ENCODE measurements at places on chromosomes 11 and 22. TPM values are rescaled to one million over a fixed set of nuclear protein-coding genes. Genes with fewer than 3 reads are reported as not detected.
A peak's percentile ranks its signal among the peaks of the same experiment; 100 is the strongest.

- H3K4me3 ChIP-seq = no peak overlapping the region
- peaks cover 5% of the 10 kb centered on the region for H3K36me3 ChIP-seq
- peak; percentile 39 for DNase-seq
- peak overlapping the region; percentile 6 for H3K27ac ChIP-seq
- no peaks in the 10 kb centered on the region for H3K27me3 ChIP-seq
These were observed 67.4 kb upstream of the PITPNB start for GRCh38 chr22:27986459-27986858.

The INS gene
- total RNA-seq = not detected

DNA sequence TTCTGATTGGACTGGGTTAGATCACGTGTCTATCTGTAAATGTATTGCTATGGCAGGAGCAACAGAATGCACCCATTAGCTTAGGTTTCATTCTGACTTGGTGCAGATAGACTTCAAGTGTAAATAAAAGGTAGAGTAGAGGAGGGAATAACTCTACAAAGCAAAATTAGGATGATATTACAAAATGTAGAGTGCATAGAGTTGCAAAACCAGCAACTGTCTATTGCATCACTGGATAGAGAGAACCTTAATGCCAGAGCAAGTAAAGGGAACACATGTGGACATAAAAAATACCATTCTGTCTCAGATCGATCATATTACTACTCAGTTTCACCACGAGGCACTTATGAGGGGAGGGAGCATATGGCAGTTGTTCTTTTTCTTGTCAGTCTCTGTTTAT, 22.0 kb upstream of the CAT start:
- H3K27ac ChIP-seq = no peak overlapping the region
- no peak overlapping the region for H3K4me3 ChIP-seq
- no peaks in the 10 kb centered on the region for H3K36me3 ChIP-seq
- no peaks in the 10 kb centered on the region for H3K4me1 ChIP-seq
- H3K27me3 ChIP-seq = peaks cover 2% of the 10 kb centered on the region

DNA sequence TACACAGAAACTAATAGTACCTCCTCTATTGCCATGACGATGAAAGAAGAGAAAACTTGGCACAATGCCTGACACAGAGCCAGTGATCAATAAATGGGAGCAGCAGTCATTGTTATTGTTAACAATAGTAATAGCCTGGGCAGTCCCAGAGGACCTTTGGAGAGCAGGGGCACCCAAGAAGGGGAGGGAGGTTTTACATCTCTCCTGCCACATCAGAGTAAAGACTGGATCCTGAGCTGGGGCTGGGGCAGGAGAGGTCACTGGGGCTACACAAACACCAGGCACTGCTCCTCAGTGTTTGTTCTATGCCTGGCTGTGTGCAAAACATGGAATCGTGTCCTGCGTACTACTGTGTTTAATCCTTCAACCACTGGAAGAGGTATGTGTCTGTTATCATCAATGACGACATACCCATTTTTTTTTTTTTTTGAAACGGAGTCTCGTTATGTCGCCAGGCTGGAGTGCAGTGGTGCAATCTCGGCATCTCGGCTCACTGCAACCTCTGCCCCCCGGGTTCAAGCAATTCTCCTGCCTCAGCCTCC, 25.0 kb upstream of the CREB3L1 start:
- DNase-seq = no peak
- H3K4me1 ChIP-seq = peaks cover 20% of the 10 kb centered on the region
- no peak overlapping the region for H3K27ac ChIP-seq
- no peaks in the 10 kb centered on the region for H3K27me3 ChIP-seq

- no peaks in the 10 kb centered on the region for H3K27me3 ChIP-seq
- H3K36me3 ChIP-seq = no peaks in the 10 kb centered on the region
- H3K4me3 ChIP-seq = no peak overlapping the region
- DNase-seq = no peak
- H3K4me1 ChIP-seq = no peaks in the 10 kb centered on the region
These were observed 331.1 kb upstream of the NARS2 start for GRCh38 chr11:78905756-78906155.

The MS4A1 gene
- not detected for total RNA-seq

DNA sequence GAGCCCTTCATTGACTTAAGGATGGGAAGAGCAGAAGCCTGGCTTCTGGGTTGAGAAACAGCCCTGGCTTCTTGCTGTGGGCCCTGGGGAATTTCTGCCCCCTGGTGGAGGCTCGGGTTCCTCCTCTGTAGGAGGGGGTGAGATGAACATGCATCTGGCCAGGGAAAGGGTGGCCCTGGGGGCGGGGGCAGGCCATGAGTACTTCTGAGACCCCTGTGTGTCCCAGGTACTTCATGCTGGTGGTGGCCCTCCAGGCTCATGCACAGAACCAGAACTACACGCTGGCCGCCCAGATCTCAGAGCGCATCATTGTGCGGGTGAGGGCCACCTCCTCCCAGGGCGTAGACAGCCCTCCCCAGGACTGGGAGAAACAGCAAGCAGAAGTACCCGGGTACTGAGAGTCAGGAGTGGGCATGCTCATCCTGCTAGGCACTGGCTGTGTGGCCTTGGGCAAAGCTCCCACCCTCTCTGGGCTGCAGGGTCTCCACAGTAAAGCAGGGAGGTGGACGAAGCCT, 15.8 kb downstream of the TMEM258 start:
- no peaks in the 10 kb centered on the region for H3K27me3 ChIP-seq
- no peak overlapping the region for H3K27ac ChIP-seq
- H3K36me3 ChIP-seq = no peaks in the 10 kb centered on the region
- H3K4me1 ChIP-seq = no peaks in the 10 kb centered on the region

DNA sequence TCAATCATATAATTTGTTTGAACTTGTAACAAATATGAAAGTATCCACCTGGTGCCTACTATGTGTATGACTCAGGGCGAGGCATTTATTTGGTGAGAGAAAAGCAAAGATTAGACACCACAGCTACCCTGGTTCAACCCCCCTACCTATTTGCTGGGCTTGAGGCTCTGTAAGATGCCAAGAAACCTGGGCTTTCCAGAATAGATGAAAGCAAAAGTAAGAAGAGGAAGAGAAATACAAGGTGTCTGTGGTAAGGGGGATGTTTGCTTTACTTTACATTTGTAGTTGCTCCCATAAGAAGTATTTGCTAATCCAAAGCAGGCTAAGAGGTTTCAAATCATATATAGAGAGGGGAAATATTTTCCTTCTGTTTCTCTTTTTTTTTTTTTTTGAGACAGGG, 61.7 kb downstream of the DDI1 start:
- no peaks in the 10 kb centered on the region for H3K36me3 ChIP-seq
- DNase-seq = no peak
- H3K27ac ChIP-seq = no peak overlapping the region
- no peak overlapping the region for H3K4me3 ChIP-seq
- H3K27me3 ChIP-seq = no peaks in the 10 kb centered on the region

DNA sequence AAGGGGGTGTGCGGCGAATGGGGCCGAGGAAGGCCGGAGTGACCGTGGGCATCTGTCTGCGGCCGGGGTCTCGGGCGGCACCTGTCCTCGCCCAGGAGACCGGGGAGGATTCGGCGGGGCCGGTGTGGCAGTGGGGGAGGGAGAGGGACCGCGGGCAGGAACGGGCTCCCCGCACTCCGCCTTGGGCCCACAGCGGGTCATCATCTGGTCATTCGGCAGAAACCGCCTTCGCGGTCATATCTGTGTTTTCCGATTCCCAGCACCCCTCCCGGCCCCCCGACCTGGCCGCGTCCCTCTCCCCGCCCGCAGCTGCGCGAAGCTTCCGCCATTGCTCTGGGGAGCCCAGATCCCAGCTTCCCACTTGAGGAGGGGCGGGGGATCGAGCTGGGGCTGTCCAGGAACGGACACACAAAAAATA, 824 bp upstream of the CBX6 start:
- peak overlapping the region; percentile 79 for H3K27ac ChIP-seq
- peaks cover 2% of the 10 kb centered on the region for H3K4me1 ChIP-seq
- H3K36me3 ChIP-seq = peaks cover 10% of the 10 kb centered on the region

The OR51I1 gene
- total RNA-seq = 0.26 TPM

- no peak overlapping the region for H3K4me3 ChIP-seq
- H3K27ac ChIP-seq = no peak overlapping the region
- peaks cover 3% of the 10 kb centered on the region for H3K27me3 ChIP-seq
- DNase-seq = no peak
- H3K36me3 ChIP-seq = no peaks in the 10 kb centered on the region
These were observed 1.4 kb downstream of the GSTT4 start for GRCh38 chr22:24003887-24004286.

GRCh38 chr22:36659762-36660509, 43.6 kb downstream of the CACNG2 start:
- peaks cover 7% of the 10 kb centered on the region for H3K4me1 ChIP-seq
- no peaks in the 10 kb centered on the region for H3K36me3 ChIP-seq
- no peak overlapping the region for H3K27ac ChIP-seq
- DNase-seq = peak; percentile 89
- no peak overlapping the region for H3K4me3 ChIP-seq

The OR5I1 gene
- not detected for total RNA-seq

- no peaks in the 10 kb centered on the region for H3K27me3 ChIP-seq
- H3K4me1 ChIP-seq = peaks cover 29% of the 10 kb centered on the region
- no peaks in the 10 kb centered on the region for H3K36me3 ChIP-seq
- no peak for DNase-seq
- H3K4me3 ChIP-seq = peak overlapping the region; percentile 43
These were observed 22.2 kb upstream of the MALAT1 start for GRCh38 chr11:65476632-65477148.

- H3K27ac ChIP-seq = no peak overlapping the region
- no peak for DNase-seq
- peaks cover 2% of the 10 kb centered on the region for H3K27me3 ChIP-seq
- no peaks in the 10 kb centered on the region for H3K36me3 ChIP-seq
- H3K4me3 ChIP-seq = no peak overlapping the region
These were observed 14.9 kb upstream of the CADM1 start for GRCh38 chr11:115518983-115519628.

The ESAM gene
- total RNA-seq = 0.26 TPM

DNA sequence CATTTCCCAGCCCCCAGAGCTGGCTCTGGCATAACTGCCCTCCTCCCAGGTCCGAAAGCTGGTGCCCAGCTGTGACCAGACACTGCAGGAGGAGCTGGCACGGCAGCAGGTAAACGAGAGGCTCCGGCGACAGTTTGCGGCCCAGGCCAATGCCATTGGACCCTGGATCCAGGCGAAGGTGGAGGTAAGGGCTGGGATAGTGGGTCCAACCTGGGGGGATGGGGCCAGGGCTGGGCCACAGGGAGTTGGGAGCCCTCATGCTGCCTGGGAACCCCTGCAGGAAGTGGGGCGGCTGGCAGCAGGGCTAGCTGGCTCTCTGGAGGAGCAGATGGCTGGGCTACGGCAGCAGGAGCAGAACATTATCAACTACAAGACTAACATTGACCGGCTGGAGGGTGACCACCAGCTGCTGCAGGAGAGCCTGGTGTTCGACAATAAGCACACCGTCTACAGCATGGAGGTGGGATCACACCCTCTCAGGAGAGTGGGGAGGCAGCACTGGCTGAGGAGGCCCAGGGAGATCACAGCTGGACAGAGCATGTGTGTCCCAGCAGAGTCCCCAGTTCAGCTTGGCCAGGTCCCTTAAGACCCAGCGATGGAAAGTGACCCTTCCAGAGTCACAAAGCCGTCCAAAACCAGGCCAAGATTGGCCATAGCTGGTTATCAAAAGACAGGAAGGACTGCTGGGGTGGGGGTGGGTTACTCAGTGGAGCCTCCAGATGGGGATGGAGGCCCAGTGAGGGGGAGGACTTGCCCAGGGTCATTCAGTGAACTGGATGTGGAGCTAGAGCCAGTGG, 7.0 kb downstream of the CTSF start:
- no peak overlapping the region for H3K27ac ChIP-seq
- H3K27me3 ChIP-seq = peaks cover 12% of the 10 kb centered on the region
- no peak for DNase-seq
- H3K36me3 ChIP-seq = no peaks in the 10 kb centered on the region
- no peak overlapping the region for H3K4me3 ChIP-seq
- H3K4me1 ChIP-seq = no peaks in the 10 kb centered on the region

The ANO9 gene
- not detected for total RNA-seq

The ALKBH8 gene
- total RNA-seq = 11.7 TPM

The MYOD1 gene
- total RNA-seq = not detected

GRCh38 chr11:129298988-129299387, 76.7 kb upstream of the BARX2 start:
- H3K4me1 ChIP-seq = no peaks in the 10 kb centered on the region
- no peak overlapping the region for H3K27ac ChIP-seq
- peak; percentile 42 for DNase-seq
- H3K36me3 ChIP-seq = no peaks in the 10 kb centered on the region
- H3K27me3 ChIP-seq = peaks cover 6% of the 10 kb centered on the region

DNA sequence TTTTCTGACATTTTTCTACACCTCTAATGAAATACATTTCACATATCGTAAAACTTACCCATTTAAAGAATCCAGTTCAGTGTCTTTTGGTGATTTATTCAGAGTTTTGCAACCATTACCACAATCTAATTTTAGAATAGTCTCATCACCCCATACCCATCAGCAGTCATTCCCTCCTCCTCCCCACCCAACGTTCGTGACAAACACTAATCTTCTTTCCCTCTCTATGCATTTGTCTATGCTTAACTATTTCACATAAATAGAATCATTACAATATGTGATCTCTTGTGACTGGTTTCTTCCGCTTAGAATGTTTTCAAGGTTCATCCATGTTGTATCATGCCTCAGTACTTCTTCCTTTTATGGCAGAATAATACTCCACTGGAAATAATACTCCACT, 9.5 kb downstream of the TTC28 start:
- H3K4me3 ChIP-seq = no peak overlapping the region
- H3K36me3 ChIP-seq = no peaks in the 10 kb centered on the region
- no peak for DNase-seq
- no peaks in the 10 kb centered on the region for H3K27me3 ChIP-seq

All from fibroblast of lung (primary cell).